ENCODE measurements at places on chromosomes 11 and 22.
A peak's percentile ranks its signal among the peaks of the same experiment; 100 is the strongest.

DNA sequence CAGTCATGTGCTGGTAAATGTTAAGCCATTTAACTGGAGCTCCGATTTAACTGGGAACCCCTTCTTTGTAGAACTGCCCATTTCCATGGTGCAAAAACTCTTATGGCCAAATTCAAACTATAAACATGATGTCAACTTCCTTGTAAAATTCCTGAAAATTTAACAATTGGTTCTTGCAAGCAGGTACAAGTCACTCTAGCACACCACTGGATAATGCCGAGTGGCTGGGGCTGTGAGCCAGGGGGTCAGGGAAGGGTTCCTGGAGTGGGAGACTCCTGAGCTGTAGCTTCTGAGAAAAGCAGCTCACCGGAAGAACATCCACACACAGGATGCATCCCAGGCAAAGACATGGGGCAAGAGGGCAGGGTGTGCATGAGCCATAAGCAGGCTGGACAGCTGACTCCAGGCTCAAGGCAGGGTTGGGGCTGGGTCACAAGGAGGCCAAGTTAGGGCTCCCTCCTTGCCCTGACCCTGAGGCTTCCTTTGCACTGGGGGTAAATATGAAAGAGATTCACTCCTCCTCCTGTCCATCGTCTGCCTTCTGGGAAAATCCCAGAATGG, 18.2 kb downstream of the P2RY2 start:
- DNase-seq, result peak; percentile 29

DNA sequence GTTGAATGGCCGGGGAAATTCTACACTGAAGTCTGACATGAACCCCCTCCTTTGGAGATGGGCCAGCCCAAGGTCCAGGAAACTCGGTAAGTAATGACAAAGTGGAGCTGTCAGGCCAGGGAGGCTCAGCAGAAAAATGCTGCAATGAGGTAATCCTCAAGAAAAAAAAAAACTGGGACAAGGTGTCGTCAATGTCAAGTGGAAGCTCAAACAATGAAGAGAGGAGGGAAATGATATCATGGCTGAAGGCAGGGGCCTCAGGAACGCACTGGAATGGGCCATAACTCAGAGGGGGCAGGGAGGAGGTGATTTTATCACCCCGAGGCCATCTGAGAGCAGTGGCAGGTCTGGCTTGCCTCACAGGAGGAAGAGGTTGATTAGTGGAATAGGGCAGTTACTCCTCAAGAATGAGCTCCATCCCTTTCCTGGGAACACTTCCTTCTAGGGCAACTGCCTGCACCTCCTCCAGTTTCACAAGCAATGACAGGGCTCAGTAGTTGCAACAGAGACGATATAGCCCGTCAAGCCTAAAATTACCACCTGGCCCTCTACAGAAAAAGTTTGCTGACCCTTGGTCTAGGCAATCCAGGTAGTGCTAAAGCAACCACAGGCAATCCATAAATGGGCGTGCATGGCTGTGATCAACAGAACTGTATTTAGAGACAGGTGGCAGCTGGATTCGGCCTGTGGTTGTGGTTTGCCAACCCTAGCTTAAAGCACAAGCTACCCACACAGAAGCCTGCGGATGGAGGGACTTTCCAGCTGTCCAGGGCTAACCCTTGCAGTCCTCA, 65.2 kb downstream of the FBXO7 start:
- DNase-seq, result no peak

GRCh38 chr22:23225724-23226496, 45.6 kb downstream of the BCR start:
- no peak for DNase-seq

DNA sequence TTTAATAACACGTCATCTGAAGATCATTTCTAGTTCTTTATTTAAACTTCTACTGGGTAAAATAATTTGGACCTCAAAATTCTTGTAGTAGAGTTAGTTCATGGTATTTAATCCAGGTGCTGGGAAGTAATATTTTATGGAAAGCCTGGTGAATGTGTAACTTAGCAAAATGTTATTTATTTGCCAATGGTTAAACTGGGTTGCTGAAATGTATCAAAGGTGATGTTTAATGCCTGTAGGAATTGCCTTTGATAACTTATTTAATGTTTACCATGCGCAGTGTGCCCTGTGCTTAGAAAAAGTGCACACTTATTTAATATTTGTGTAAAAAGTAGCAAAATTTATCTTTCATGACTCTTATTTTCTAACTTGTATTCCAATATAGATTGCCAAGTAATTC, 11.2 kb downstream of the OR5M11 start:
- no peak for DNase-seq

DNA sequence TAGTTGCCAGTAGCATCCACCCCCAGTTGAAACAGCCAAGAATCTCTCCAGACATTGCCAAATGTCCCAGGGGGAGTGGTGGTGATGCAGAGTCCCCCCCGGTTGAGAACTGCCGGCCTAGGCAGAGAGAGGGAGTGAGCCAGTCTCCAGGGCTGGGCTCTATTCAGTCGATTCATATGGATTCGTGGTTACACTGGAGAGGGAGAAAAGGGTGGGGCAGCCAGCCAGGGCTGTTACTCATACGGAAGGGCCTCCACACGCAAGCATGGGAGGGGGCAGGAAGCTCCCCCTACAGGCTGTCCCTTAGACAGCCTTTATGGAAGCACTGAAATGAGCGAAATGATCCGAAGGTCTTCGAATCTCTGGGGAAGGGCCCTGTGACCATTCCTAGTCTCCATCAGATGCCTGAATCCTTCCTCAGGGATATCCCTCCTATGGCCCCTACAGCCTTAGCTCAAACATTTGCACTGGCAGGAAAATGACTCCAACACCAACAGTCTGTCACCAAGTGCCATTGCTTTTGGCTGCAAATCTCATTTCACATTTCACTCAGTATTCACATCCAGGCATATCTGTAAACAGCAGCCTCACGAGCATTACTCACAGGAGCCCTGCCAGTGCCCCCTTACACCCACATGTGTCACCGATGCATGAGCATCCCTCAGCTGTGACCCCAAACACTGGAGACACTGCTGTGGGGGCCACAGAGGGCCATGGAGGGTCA, 18.4 kb upstream of the TLCD5 start:
- DNase-seq, result no peak

DNA sequence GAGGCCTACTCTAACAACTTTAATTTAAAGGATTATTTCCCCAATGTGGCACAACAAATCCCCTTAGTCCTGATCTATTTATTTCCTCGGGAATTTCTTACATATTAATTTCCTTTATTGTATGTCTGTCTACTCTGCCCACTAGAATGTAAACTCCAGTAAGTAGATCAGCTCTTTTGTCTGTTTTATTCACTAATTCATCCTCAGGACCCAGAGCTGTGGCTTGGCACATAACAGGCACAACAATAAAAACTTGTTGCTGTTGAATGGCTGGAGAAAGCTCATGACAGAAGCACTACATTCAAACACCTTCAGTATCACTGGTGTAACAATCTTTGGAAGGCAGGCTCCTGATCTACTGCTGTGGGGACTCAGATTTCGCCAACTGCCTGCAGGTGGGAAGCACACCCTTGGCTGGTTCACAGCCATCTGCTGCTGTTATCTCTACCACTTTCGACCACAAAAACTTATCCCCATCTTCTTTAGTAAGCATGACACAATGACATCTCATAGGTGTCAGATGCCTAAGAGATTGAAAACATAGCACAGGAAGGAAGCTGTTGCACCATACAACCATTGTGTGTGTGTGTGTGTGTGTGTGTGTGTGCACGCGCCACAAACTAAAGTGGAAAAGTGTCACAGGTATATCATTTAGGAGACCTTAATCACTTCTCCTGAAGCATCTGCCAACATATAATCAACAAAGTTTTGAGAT, 11.9 kb downstream of the HIRA start:
- no peak for DNase-seq

DNA sequence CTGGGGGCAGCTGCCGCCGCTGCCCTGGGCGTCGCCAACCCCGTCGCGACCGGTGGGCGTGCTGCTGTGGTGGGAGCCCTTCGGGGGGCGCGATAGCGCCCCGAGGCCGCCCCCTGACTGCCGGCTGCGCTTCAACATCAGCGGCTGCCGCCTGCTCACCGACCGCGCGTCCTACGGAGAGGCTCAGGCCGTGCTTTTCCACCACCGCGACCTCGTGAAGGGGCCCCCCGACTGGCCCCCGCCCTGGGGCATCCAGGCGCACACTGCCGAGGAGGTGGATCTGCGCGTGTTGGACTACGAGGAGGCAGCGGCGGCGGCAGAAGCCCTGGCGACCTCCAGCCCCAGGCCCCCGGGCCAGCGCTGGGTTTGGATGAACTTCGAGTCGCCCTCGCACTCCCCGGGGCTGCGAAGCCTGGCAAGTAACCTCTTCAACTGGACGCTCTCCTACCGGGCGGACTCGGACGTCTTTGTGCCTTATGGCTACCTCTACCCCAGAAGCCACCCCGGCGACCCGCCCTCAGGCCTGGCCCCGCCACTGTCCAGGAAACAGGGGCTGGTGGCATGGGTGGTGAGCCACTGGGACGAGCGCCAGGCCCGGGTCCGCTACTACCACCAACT, 1.0 kb downstream of the FUT4 start:
- DNase-seq, result peak; percentile 28

DNA sequence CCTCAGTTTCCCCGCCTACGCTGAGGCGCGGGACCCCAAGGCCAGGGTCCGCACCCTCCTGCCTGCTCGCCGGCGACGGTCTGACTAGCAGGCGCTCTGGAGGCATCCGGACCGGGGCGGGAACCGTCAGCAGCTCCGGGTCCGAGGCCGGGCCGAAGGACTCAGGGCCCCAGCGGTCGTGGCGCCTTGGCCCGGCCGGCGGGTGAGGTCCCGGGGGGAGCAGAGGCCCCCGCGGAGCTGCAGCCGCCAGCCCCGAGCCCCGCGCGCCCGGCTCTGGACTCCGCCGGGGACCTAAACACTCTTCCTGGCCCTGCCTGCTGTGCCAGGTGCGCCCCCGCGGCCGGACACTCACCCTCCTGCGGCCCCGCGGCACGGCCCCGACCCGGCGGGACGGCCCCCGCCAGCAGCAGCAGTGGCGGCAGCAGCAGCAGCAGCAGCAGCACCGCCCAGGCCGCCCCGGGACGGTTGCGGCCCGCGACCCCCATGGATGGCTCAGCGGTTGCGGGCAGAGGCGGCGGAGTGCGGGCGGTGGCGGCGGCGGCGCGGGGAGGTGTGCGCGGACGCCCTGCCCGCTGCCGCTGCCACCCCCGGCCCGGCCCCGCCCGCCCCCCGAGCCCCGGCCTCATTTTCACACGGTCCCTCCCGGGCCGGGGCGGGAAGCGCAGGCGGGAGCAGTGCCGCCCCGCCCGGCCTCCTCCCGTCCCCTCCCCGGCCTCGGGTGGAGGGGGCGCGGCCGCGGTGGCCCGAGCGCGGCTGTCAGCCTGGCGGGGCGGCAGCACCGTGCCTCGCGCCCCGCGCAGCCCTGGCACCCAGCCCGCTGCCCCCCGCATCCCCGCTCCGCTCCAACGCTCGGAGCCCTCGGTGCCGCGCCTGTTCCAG, at the start of gene SCUBE2:
SCUBE2 (minus strand) TSS at position 556 of the 879 bp plus-strand sequence; CDS start at position 485, 71 bp downstream.
- no peak for DNase-seq

DNA sequence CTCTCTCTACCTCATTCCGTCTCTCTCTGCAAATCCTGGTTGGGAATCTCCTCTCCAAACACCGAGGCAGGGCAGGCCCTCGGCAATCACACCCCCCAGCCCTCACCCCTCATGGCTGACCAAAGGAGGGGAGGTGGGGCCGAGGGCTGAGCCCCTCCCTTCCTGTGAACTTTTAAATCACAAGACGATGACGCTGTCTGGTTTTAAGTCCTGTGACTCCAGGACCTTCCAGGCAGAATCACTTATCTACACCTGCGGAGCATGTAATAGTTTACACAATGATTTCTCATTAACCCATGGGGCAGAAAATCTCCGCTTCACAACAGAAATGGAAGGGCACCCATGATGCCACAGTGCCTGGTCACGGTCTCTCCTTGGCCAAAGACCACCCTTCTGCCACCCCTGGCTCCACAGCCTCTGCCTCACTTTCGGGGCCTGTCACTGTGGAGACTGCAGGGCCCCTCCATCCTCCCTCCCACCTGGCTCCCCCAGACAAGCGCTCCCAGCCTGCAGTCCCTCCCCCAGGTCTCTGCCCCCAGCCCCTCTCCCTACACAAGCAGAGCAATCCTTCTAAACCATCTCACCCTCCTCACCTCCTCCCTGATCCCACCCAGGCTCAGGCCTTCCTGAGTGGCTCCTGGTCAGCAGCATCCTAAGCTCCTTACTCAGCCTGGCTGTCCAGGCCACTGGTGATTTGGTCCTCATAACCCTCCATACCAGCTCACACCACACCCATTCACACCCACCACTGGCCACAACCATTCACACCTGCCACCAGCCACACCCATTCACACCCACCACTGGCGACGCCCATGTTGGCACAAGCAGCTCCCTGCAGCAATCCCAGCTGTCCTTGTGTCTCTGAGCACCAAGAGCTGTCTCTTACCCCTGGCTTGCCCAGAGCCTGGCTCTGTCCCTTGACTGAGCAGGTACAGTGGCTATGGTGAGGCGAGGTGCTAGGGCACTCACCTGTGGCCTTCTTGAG, 30.7 kb upstream of the ARFGAP3 start:
- DNase-seq, result no peak

- DNase-seq, result no peak
Measured at GRCh38 chr22:35410663-35411034, 10.7 kb downstream of the MCM5 start.

DNA sequence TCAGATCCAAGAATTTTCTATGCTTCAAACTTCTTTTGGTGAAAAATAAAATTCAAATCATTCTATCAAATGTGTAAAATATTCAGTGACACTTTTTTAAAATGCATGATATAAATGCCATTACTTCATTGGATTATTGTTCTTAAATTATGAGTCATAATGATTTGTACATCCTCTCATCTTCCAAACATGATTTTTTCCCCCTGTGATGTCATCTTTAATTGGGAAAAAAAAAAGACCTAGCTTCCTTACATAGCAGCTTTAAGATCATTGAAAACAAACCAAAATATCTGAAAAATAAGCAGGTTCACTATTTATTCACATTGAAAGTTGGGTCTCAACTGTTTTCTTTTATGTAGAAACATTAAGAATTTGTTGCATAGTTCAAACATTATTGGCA, 1549.4 kb downstream of the LRRC4C start:
- no peak for DNase-seq

DNA sequence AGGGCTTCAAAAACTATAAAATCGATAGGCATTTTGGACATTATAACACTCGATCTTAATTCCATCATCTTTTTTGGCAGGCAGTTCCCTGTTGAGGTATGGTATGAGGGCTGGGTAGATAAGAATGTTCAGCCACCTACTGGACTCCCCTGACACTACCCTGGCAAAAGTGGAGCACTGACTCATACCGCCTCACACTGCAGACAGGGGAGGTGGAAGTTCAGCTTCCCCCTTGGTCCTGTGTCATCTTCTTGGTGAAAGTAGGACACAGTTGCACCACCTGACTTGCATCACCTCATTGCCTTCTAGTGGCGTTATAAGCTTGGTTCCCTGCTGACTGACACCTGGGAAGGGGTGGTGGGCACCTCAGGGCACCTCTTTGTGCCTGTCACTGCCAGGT, 30.4 kb downstream of the PAAF1 start:
- peak; percentile 29 for DNase-seq

- DNase-seq, result peak; percentile 62
Measured at GRCh38 chr11:76251226-76251575, 44.9 kb upstream of the WNT11 start.

DNA sequence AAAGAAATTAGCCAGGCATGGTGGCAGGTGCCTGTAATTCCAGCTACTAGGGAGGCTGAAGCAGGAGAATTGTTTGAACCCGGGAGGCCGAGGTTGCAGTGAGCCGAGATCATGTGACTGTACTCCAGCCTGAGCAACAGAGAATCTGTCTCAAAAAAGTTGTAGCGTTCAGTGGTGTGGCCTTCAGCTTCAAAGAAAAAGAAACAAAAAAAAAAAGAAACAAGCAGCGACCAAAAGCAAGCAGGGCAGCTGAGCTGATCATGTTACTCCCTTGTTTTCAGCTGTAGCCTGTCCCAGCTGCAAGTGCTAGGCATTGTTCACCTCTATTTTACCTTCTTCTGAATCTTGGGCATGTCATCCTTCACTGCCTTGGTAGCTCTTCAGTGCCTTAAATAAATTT, 37.0 kb downstream of the SFI1 start:
- DNase-seq, result no peak
